ENCODE measurements at places on chromosomes 12 and 14.

GRCh38 chr12:121719926-121720414 is 7.4 kb downstream of the TMEM120B start:
- peak; percentile 93 for DNase-seq

- DNase-seq = no peak
These were observed 20.9 kb upstream of the EIF2B2 start for GRCh38 chr14:74981833-74982232.

- no peak for DNase-seq
These were observed 32.5 kb downstream of the STX2 start for GRCh38 chr12:130806574-130806973.

DNA sequence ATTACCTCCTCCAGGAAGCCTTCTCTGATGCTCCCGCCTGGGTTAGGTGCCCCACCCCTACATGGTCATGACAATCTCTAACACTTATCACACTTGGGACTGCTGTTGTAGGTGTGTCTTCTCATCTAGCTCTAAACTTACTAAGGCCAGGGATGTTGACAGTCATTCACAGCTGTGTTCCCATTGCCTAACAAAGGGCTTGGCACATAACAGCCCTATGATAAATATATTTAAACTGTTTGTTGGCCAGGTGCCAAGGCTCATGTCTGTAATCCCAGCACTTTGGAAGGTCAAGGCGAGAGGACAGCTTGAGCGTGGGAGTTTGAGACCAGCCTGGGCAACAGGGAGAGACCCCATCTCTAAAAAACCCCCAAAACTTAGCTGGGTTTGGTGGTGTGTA is 98.8 kb upstream of the RGS6 start:
- DNase-seq = no peak

DNA sequence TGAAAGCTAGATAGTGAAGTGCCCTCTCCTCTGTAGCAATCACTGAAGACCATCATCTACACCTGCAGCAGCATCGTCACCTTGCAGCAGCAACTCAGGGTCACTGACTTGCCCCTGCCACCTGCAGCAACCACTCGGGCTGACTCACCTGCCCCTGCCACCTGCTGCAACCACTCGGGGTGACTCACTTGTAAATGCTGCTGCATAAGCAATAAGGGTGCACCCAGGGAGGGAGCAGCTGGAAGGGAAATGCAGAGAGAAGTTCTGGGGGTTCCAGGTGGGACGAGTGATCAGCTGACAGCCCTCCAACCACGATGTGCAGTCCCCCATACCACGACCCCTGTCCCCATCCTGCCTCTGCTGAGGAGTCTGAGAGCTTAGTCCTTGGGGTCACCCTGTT is 357.1 kb upstream of the SFSWAP start:
- DNase-seq = no peak

DNA sequence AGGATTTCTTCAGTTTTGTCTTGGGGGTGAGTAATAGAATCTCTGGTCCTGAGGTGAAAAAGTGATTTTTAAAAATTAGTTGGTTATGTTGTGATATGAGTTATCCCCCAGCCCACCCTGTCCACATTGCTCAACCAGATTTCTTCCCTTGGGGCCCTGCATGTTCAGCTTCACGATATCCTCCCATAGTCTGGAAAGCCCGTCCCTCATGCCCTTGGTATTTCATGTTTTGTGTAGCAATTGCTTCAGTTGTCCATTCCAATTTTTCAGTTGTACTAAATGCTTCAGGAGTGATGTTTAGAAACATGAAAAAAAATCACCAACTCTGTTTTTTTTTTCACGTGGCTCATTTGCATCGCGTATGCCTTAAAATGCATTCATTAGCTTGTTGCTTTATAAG is 17.5 kb upstream of the BICD1 start:
- DNase-seq = no peak

- no peak for DNase-seq
These were observed at the start of gene IL26 for GRCh38 chr12:68225576-68226476. TSS of gene IL26 (minus strand) at chr12:68225810. CDS start at chr12:68225756, 54 bp downstream.

DNA sequence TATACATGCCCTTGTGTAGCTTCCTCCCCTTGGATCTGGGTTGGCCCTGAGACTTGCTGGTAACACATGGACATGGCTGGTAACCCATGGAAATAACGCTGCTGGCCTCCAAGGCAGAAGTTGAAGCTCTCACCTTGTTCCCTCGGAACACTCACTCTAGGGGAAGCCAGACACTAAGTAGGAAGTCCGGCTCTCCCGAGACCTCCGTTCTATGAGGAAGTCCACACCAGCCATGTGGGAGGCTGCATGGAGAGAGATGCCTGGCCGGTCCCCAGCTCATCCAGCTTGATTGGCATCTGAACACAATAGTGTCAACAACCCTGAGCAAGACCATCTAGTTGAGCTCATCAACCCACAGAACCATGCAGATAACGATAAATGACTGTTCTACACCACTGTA is 39.7 kb upstream of the VRK1 start:
- DNase-seq = no peak

DNA sequence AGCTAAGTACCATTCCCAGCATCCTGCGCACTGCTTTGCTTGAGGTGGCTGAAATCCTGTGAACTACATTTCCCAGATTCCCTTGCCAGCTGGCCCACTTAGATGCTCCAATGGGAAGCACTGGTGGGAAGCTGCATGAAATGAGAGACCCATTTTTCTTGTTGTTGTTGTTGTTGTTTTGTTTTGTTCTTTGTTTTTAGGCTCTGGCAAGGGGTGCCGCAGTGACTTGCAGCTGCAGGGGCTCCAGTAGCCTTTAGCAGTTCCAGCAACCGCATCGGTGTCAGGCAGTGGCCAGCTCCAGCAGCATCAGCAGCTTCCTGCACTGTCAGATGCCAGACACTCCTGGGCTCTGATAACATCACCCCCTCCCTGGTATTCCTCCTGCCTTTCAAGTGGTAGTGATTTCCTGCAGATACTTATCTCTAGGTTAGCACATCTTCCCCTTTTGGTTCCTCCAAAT is 8.8 kb upstream of the EGLN3 start:
- no peak for DNase-seq

- DNase-seq = no peak
These were observed 27.5 kb upstream of the MDM1 start for GRCh38 chr12:68359674-68360073.

DNA sequence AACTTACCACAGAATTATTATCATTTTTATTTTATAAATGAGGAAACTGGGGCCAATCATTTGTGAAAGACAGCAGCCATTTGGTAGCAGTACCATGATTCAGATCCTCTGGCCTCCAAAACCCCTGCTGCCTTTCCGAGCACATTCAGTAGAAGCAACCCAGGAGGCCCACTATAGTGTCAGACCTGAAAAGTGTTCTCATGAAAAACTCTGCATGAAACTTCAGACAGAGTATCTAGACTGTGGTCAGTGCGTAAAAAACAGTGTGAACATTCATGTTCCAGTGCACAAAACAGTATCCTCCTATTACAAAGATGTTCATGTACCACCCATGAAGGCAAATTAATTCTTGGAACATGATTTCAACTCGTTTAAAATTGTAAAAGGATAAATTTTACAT is 112.0 kb downstream of the EPS8 start:
- no peak for DNase-seq

DNA sequence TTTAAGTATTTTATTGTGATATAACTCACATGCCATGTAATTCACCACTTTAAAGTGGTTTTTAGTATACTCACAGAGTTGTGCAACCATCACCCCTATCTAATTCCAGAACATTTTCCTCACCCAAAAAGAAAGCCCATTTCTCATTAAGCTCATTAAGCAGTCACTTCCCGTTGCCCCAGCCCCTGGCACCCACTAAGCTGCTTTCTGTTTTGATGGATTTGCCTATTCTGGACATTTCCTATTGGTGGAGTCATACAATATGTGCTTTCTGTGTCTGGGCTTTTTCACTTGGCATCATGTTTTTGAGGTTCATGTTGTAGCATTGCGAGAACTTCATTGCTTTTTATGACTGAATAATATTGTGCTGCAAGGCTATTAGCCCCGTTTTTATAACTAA is 66.0 kb downstream of the ARL6IP4 start:
- no peak for DNase-seq

DNA sequence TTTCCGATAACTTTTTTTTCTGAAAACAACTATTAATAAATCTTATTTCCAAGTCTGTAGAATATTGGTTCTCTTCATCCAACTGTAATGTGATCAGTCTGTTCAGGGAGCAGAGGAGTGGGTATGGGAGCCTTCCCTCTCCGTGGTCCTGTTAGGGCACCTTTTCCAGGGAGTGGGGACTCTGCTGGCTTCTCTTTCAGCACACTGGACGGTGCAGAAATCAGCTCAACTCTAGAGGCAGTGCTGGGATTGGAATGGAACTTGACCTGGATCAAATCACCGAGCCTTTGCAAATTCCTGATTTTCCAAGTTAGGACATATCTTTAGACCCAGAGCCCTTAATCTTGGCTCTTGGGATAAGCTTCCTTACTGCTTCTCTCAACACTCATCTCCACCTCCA is 630.4 kb downstream of the DIO2 start:
- DNase-seq = no peak

- peak; percentile 97 for DNase-seq
These were observed 2.7 kb upstream of the INHBE start for GRCh38 chr12:57452181-57452936.

DNA sequence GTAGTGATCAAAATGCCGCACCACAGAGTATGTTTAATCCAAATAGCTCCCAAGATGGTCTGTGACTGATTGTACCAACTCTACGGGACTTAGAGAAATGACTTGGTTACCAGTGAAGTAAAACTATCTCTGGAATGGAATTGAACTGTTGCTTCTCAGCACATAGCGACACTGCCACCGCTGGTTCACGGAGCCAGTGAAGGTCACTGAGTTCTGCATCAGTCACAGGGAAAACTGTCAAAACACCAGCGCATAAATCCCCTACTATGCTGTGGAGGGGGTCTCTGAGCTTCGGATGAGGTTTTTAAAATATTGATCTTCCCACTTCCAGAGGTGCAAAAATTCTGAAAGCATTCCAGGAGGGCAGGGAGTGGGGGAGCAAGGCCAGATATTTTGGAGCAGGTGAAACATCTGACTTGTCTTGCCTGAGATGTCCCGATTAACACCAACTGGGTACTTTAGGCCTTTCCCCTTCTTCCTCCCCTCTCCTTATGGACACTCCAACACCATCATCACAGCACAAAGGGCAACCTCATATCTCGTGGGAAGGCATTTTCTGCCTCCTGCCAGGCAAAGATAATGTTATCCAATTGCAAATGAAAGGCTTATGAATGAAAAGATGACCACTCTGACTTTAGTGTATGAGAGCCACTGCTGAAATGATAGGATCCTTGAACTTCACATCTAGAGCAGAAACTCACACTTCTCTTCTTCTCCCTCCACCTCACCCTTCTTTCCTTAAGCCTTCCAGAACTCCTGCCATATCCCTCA is 2.0 kb upstream of the PLXNC1 start:
- no peak for DNase-seq

DNA sequence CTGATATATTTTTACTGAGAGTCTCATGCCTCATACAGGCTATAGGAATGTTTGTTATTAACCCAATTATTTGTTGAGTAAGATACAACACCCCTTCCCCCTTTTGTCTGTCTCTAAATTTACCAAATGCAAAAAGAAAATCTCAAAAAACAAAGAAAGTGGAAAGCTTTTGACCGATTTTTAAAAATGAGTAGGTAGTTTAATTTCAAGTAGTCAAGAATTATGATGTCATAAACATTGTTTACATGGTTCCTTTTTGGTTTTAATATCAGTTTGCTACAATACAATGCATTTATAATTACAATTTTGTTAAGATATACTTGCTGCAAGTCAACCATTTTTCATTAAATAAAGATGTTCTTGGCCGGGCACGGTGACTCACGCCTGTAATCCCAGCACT is 84.7 kb upstream of the HMGA2 start:
- no peak for DNase-seq

- DNase-seq = no peak
These were observed 11.0 kb downstream of the GRIP1 start for GRCh38 chr12:66667906-66668305.

- no peak for DNase-seq
These were observed 3.1 kb downstream of the LACRT start for GRCh38 chr12:54631551-54631950.

DNA sequence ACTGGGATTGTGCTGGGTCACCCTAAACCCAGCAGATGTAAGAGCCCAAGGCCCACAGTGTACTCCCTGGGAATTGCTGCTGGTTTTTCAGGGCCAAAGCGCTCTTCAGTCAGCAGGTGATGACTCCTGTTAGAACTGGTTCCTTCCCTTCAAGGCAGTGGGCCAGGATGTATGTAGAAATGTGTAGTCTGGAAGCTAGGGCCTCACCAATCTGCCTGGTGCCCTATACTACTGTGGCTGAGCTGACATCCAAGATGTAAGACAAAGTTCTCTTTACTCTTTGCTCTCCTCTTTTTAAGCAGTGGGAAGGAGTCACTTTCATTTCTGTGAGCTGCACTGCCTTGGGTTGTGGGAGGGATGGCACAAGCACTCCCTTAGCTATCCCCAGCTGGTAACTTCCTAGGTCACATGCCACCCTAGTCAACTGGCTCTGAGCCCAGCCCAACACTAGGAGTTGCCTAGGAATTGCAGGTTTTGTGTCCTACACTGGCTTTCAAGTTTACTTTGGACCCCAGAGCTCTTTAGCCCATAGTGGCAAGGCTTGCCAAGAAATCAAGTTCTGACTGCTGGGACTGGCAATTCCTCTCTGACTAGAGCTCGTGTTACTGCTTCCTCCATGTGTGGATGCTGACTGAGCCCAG is 249.2 kb downstream of the C12orf50 start:
- DNase-seq = no peak

- no peak for DNase-seq
These were observed 539.6 kb downstream of the VRK1 start for GRCh38 chr14:97336816-97337215.

- peak; percentile 86 for DNase-seq
These were observed 9.0 kb downstream of the TRHDE start for GRCh38 chr12:72281126-72281525.

GRCh38 chr14:82879949-82880535 is 1346.4 kb upstream of the SEL1L start:
- DNase-seq = no peak

- DNase-seq = no peak
These were observed 145.9 kb downstream of the PRKCH start for GRCh38 chr14:61467296-61467695.

DNA sequence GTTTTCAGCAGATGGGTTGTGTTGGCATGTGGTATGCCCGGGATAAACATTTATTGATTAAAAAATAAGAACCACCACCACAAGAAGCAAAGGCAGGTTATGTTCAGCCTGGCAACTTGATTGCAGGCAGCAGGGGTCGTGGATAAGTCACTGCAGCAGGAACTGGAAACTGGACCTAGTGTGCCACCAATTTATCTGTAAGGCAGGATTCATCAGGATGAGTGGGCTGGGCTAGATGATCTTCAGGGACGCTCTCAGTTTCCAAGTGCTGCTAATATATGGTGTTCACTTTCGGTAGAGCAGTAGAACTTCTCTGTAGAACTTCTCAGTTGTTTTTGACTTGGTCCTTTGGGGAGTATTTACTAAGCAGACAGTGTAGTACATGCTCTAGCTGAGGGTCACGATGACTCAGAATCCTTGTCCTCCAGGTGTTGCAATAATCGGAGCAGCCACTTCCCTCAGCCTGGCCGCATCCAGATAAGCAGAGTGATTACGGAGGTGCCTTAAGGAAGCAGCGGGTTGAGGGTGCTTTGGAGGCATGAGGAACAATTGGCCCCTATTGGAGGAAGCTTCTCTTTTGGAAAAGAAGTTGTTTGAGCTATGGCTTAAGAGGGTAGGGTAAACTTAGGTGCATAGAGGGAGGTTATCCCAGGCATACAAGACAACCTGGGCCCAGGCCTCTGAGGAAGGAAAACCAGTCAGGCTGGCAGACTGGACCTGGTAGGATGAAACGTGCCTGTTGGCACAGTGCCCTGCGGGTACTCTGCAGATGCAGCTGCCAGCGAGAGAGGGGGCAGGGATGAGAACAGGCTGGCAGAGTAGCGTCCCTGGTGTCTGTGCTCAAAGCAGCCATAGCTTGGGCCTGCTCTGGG is 104.0 kb downstream of the GPR135 start:
- peak; percentile 82 for DNase-seq

All from IMR-90 (cell line).